ENCODE measurements at places on chromosomes 12 and 14.
A peak's percentile ranks its signal among the peaks of the same experiment; 100 is the strongest.

DNA sequence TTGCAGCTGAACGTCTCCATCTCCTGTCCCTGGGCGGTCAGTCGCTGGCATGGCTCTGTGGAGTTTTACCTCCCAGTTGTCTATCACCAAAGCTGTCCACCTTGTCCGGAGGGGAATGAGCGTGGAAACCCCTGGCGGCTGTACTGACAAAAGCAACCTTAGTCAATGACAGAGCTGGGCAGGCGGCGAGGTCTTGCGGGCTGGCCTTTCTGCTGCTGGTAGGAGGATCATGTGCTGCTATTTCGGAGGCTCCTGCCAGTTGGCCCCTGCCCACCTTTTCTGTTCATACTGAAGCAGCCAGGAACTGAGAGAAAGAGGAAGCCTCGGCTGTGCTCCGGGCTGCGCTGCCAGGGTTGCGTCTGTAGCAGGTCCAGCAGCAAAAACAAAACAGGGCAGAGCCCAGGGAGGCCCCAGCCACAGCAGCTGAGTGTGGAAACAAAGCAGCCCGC is 57.7 kb downstream of the HMGA2 start:
- no peak for DNase-seq

GRCh38 chr14:91963465-91963864 is 16.0 kb upstream of the FBLN5 start:
- no peak for DNase-seq

- DNase-seq = no peak
Measured at GRCh38 chr14:59507752-59508103, 23.4 kb downstream of the JKAMP start.

DNA sequence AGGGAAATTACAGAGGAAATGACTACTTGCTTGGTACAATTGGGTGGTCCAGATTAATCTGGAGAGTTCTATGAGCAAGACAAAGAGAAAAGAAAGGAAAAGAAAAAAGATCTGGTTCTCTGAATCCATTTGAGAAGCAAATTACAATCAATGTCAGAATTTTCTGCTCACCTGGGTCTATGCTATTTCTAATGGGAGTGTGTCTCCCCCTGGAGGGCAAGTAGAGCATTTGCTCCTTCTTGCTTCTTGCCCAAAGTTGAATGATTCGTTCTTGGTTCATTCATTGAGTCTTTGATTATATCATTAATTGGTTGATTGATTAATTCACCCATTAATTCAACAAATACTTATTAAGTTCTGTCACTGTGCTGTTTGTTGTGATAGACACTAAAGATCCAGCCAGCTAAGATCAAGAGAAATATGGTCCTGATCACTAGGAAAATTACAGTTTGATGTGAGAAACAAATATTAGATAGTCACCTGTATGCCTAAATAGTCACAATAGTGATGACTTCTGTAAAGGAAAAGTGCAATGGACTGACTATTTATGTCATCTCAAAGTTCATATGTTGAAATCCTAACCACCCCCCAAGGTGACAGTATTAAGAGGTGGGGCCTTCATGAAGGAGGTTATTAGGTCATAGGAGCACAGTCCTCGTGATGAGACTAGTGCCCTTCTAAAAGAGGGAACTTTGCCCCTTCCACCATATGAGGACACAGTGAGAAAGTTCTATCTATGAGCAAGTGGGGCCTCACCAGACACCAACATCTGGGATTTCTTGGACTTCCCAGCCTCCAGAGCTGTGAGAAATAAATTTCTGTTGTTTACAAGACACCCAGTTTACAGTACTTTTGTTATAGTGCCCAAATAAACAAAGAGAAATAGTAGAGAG is 8.0 kb upstream of the ASB8 start:
- peak; percentile 15 for DNase-seq

- DNase-seq = no peak
Measured at GRCh38 chr12:45498645-45499044, 230.9 kb upstream of the ARID2 start.

DNA sequence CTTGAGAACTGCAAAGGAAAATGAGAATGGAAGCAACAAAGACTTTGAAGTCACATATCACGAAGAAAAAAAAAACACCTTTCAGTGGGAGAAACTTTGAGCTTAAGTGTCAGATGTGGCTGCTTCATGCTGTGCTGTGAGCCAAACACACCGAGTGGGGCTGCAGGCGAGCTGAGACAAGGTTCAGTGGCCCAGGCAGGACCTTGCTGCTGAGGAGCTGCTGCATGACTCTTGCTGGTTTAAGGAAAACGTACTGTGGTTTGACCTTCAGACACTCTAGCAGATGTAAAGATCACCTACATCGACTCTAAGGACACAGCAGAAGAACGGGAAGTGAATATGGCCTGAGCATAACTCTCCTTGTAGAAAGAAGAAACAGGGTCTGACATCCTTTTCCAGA is 118.1 kb upstream of the OR4E1 start:
- no peak for DNase-seq

- DNase-seq = no peak
Measured at GRCh38 chr12:46547421-46548354, 175.1 kb upstream of the SLC38A2 start.

DNA sequence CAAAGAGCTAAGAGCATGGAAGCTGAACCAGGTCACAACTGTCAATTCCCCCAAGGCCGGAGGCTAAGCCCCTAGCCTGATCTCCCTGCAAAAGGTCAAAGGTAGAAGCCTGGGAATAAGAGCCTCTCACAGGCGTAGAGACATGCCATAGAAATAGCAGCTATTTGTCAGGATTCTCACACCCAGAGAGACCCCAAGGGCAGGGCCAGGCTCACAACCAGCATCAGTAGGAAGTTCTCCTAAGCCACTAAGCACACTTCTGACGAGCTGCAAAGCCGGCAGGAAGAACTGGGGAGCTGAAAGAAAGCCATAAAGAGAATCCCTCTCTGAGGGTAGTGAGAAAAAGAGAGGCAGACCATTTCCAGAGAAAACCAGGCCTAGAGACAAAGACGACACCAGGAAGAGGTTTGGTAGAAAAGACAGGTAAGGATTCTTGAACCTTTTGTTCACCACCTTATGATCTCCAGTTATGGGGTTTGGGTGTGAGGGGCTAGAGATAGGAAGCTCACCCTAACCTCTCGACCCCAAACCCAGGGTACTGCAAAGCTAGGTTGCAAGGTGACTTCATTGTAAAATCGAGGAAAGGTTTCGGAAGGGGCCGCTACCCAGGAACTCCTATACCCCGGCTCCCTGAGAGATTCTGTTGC is 1.0 kb downstream of the SMARCC2 start:
- DNase-seq = no peak

DNA sequence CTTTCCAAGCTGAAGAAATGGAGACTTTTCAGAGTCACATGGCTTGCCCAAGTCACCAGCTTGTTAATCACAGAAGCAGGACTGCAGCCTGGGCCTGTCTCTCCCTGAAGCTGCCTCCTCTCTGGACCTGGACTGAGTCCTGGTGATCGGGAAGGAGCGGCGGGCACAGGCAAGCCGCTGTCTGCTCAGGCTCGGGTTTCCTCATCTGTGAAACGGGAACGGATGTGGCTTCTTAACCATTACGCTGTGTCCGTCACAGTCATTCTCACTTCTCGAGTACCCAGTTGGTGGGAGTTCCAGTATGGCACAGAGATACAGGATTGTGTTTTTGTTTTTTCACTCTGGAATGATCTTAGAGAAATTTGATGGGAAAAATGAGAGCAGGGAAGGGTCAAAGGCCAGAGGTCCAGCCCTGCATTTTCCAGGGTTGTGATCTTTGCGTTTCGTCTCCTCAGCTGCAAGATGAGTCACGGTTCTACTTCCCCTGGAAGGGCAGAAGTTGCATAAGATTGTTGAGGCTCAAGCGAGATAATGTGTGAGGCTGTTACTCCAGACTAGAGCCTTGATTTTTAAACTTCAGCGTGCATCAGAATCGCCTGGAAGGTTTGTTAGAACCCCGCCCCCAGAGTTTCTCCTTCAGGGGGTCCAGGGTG is 7.6 kb upstream of the LRTM2 start:
- no peak for DNase-seq

DNA sequence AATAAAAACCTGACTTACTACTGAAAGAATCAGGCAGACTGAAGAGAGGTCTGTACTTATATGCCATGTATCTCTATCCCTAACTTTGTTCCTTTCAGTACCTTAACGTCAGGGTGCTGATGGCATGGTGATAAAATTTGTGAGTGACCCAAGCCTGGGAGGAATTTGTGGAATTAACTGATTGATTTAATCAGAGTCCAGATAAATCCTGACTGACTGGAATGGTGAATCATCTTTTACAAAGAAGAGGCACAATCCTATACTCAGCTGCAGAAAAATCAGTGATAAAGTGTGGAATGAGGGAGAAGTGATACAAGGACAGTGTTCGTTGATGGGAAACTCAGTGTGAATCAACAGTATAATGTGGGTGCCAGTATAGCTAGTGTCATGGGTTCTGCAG is 3.7 kb downstream of the TDG start:
- DNase-seq = no peak

Data from NCI-H345 (cell line).